ENCODE measurements at places on chromosomes 13 and 19.
A peak's percentile ranks its signal among the peaks of the same experiment; 100 is the strongest.

- no peak for DNase-seq
Measured at GRCh38 chr13:94709001-94709834, 3.1 kb downstream of the SOX21 start.

DNA sequence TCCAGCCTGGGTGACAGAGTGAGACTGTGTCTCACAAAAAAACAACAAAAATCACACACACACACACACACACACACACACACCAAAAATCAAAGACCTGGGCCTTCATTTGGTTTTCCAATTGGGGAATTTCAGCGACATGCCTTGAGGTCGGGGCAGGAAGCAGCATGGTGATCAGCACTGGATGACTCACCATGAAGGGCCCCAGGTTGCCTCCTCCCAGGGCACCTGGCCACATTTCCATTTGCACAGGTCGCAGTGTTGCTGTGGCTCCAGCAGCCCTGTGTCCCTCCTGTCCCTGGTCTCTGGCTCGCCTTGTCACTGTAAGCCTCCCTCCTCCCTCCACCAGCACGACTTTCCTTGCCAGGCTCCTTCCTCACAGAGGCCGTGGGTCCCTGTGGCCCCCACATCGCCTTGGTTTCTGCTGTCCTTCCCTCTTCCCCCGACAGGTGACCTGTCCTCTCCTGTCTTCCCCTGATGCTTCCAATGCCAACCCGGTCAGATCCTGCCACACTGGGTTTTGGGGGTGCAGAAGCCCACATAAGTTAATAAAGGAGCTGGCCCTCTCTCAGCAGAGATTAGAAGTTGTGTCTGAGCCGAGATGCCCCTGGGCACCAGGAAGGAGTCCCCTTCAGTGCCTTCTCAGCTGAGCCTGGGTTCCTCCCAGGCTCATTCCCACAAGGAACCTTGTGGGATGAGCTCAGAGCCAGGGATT is 66.7 kb downstream of the GPR12 start:
- DNase-seq = no peak

- DNase-seq = no peak
Measured at GRCh38 chr19:18291590-18292461, 10.4 kb upstream of the JUND start.

DNA sequence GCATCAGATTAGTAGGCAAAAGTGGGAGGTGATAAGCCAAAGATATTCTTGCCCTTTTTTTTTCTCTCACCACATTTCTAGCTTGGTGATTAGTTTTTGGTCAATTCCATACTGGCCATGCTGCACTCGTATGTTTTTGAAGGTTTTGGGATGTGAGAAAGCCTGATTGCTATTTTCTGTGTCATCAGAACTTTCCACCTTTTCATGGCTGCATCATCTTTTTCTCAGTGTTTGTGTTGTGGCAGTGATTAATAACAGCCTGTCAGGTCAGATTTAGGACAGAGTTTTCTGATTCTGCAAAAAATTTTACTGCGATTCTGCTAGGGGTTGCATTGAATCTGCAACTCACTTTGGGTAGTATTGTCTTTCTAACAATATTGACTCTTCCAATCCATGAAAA is 32.9 kb downstream of the PSG1 start:
- DNase-seq = no peak

DNA sequence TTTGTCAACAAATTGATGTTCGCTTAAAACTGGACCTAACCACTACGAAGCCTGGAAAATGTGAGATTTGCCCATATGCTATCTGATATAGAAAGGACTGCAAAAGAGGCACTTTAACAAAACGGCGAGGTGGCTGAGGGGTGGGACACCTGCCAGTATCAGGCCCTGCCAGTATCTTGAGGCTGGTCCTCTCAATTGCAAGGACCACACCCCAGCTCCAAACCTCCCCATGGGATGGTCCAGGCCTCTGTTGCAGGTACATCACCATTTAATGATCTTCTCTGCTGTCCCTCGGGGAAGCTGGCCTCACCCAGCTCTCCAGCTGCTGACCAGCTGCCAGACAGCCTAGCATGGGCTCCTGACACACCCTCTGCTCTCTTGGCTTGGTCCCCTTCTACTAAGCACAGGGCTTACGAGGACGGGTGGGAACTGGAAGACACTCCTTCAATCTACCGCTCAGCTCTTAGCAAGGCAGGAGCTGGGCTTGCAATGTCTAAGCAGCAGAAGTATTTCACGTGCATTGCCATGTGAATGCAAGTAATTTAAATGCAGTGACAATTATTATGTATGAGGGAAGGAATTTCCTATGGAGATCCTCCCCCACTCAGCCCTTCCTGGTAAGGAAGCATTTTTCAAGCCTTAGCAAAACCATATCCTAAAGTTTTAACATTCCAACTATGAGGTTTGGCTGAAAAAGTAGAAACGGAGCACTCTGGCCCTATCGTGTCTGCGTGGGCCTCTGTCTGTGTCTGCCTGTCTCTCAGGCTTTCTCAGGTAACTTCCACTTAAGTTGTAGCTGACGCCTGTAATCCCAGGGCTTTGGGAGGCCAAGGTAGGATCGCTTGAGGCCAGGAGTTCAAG is 63.9 kb downstream of the LATS2 start:
- peak; percentile 33 for DNase-seq
